ENCODE measurements at places on chromosomes 13 and 19.

- no peak for DNase-seq
These were observed at the start of gene TMEM145 for GRCh38 chr19:42313096-42313839. TSS of gene TMEM145 (plus strand) at chr19:42313309. CDS start at chr19:42313377, 68 bp downstream.

DNA sequence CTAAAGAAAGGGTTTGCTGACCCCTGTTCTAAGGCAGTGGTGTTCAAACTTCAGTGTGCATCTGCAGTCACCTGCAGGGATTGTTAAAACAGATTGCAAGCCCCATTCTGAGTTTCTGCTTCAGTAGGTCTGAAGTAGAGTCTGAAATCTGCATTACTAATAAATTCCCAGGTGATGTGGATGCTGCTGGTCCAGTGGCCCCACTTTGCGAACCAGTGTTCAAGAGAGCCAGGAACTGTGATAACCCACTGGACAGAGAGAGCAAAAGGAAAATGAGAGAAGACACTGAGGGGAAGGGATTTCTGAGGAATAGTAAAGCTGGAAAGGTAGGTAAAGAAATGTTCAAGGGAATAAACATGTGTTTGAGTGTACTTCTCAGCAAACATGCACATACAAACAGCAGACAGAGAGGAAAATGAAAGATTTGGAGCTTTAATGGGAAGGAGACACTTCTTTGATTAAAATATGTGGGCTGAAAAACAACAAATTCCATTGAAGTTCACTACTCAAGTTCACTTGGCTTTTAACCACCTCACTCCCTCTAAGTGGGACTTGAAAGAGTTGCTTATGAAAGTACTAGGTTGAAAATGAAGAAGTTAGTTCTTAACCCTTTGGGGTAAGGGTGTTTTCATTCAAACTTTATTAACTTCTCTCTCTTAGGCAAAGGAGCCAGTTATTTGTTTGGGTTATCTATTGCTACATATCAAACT, 26.4 kb upstream of the FAM216B start:
- no peak for DNase-seq

DNA sequence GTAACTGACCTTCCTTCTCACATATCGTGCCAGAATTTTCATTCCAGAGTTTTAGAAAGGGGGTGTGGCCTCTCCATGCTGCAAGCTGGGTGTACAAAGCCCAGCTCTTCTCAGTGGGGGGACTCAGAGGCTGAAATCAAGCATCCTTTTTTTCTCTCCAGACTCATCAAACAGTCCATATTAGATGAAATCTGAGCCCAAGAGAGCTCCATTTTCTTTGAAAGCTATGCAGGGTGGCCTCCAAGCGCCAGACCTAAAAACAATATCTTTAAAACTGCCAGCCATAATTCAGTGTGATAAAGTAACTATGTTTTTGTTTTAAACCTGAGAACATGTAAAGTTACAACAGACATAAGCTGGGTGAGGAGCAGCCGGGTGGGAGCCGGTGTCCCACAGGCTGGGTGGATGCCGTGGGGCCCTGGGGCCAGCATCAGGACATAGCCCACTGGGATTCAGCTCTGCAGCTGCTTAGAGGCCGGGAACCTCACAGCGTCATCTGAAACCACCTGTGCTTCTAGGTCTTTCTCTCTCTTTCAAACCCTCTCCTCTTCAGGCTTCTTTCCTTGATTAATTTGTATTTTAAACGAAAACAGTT, 249.2 kb downstream of the ZNF536 start:
- DNase-seq = no peak

DNA sequence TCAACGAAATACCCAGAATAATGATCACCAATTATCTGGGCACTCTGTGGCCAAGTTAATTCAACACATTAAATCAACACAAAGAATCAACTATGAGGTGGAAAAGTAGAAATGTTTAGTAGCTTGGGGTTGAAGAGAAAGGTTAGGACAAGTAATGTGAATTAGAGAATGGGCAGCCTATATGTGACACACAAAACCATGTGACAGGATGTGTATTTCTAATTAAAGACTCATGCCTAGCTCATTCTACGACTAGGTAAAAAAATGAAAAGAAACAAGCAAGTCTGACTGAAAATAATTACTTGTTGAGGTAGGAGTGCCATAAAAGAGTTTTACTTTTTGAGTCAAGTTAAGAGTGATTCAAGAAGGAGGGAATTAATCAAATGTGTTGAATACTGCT, 2646.0 kb upstream of the PCDH20 start:
- DNase-seq = no peak

GRCh38 chr19:3024870-3025548, 4.1 kb downstream of the TLE2 start:
- DNase-seq = no peak

DNA sequence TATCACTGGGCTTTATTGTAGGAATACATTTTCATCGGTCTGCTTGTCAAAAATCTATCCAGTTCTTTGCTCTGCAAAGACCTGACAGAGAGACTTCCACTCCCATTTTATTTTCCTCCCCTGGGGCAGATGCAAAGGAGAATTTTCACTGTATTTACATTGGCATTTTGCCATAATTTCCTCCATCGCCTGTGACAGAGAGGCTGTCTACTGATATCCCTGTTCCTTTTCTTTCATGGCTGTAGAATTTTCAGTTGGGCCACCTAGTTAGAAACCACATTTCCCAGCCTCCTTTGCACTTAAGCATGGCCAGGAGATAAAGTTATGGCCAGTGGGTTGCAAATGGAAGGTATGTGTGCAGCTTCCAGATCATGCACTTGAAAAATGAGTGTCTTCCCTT, 89.3 kb downstream of the NUFIP1 start:
- DNase-seq = no peak

- no peak for DNase-seq
These were observed 27.2 kb downstream of the ADPRHL1 start for GRCh38 chr13:113425941-113426590.

- DNase-seq = no peak
These were observed 2.9 kb upstream of the DCUN1D2 start for GRCh38 chr13:113493315-113493951.

GRCh38 chr13:52164989-52165388, 5.6 kb upstream of the NEK3 start:
- no peak for DNase-seq

DNA sequence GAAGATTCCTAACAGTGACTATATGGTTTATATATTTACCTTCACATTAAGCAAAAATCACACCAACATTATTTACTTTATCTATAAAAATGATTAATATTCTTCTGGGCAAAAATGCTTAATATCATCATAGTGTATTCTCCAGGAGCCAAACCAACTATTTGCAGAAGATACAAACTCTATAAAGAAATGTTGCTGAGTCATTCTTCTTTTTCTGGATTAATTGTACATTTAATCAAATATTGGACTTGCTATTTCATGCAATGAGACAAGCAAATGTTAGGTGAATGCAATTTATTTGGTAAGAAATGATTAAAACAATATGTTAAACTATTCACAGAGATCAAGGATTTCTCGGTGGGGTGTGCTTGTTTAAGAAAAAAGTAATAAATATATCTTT, 1075.8 kb downstream of the PCDH9 start:
- DNase-seq = no peak

DNA sequence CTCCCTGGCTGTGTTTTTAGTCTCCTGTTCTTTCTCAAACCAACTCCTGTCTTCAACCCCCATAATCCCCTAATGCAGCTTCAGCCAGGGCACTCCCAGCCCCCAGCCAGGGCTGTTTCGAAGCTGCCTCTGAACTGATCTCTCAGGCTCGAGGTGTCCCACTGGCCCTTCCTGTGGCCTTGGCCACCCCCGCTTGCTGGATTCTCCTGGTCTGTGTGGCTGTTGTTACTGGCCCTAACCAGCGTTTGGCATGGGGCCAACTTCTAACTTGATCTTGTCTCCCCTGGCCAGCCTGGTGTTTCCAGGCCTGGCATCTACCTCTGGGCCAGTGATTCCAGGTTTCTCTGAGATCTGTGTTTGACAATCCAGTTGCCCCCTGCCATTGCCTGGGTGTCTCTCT, 11.0 kb downstream of the XAB2 start:
- no peak for DNase-seq

- no peak for DNase-seq
These were observed 205.4 kb downstream of the SHISA2 start for GRCh38 chr13:25846222-25846984.
